ENCODE measurements at places on chromosomes 3 and 15.
A peak's percentile ranks its signal among the peaks of the same experiment; 100 is the strongest.

DNA sequence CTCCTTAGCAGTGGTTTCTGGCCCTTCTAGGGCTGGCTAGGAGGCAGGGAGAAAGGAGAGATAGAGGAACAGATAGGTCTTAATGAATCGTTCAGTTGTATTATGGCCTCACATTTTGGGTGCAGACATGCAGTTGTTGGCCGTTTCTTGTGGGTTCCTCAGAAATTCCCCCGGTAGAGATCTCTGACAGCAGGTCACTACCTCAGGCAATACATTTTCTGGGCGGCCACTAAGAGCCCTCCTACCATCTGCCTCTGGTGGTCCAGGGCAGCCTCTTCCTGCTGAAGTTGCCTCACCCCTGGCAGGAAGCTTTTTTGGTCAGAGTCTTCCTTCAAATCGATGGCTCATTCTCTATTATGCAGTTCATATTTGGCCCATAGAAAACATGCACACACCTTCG, 266.1 kb downstream of the SV2B start:
- DNase-seq: no peak

- peak; percentile 44 for DNase-seq
Measured at GRCh38 chr3:196431181-196432136, 768 bp downstream of the UBXN7 start.

DNA sequence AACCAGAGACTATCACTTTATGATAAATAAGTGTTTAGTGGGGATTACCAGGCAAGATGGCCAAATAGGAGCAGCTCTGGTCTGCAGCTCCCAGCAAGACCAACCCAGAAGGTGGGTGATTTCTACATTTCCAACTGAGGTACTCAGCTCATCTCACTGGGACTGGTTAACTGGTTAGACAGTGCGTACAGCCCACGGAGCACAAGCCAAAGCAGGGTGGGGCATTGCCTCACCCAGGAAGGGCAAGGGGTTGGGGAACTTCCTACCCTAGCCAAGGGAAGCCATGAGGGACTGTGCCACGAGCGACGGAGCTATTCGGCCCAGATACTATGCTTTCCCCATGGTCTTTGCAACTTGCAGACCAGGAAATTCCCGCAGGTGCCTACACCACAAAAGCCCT, 171.0 kb downstream of the CTNNB1 start:
- no peak for DNase-seq

DNA sequence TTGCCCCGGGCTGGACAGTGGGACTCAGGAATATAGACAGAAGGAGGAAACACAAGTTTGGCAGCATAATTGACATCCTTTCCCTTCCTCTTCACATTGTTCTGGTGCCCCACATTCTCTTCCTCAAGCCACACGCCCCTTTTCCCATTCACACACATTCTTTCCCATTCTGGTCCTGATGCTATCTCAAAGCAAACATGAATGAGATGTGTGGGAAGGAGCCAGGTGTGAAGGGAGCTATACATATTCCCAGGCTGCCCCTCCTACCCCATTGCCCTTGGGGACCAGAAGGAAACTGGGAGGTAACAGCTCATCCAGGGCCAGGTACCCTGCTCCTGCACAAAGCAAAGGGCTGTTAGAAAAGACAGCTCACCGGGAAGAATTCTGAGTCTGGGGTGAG, 23.4 kb upstream of the CLK3 start:
- DNase-seq: no peak

- DNase-seq: no peak
Measured at GRCh38 chr3:43489930-43490329, 131.9 kb downstream of the ANO10 start.

DNA sequence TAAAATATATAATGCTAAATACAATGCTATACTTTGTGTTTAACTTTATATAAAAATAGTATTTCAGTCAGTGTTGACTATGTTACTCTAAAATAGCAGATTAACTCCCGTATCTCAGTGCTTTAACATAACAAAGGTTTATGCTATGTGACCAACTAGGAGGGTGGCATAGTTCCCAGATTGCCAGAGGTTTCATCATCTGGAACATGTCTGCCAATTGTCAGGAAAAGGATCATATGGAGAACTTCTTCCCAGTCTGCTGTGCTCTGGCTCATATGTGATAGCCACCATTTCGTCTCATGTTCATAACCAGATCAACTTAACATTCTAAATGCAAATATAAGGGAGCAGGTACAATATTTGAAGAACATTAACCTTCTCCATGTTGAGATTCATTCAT, 720.2 kb downstream of the MCTP2 start:
- DNase-seq: no peak

GRCh38 chr3:152737021-152737908, 97.7 kb upstream of the P2RY1 start:
- no peak for DNase-seq
